ENCODE measurements at places on chromosomes 11 and 22. TPM values are rescaled to one million over a fixed set of nuclear protein-coding genes. Genes with fewer than 3 reads are reported as not detected.

The DNAJB7 gene
- total RNA-seq = not detected

The APOA5 gene
- total RNA-seq = not detected

The OTOG gene
- total RNA-seq = not detected

The CHRM1 gene
- not detected for total RNA-seq

The OR4A47 gene
- total RNA-seq = not detected
